ENCODE measurements at places on chromosomes 5 and 9. TPM values are rescaled to one million over a fixed set of nuclear protein-coding genes. Genes with fewer than 3 reads are reported as not detected.
A peak's percentile ranks its signal among the peaks of the same experiment; 100 is the strongest.

GRCh38 chr9:77829420-77829819, 181.3 kb upstream of the GNA14 start:
- DNase-seq: no peak

MRPL50 gene
- total RNA-seq: 18.2 TPM

GRCh38 chr5:53357439-53357838, 123.0 kb upstream of the FST start:
- no peak for DNase-seq

NDUFAF2 gene
- 36.1 TPM for total RNA-seq

DNA sequence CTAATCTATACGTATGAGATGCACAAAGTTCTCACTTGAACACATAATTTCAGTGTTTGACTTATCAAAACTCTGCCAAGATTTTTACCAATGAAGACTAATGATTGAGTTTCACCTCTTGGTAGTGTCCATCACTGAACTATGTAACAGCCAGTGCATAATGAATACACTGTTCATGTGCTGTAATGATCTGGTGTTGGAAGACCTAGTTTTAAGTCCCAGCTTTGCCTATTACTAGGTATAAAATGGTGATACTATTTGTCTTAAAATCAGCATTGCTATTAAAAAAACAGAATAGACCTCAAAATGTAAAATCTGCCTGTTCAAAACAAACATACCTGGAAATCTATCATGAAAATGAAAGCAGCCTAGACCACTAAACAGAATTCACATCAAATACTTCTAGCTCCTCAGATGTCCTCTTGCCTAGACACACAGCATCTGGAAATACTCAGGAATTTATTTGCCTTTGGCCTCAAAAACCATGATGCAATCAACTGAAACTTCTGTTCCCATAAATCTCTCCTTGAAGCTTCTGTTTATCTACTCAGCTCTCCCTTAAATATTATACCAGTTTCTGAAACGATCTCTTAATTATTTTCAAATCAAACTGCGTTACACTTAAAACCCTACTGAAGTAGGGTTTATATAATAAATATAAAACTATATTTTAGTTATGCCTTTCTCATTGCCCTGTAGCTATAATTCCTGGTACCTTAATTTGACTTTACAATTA, 38.1 kb downstream of the MRPS27 start:
- DNase-seq: no peak

HK3 gene
- total RNA-seq: 3.7 TPM

DNA sequence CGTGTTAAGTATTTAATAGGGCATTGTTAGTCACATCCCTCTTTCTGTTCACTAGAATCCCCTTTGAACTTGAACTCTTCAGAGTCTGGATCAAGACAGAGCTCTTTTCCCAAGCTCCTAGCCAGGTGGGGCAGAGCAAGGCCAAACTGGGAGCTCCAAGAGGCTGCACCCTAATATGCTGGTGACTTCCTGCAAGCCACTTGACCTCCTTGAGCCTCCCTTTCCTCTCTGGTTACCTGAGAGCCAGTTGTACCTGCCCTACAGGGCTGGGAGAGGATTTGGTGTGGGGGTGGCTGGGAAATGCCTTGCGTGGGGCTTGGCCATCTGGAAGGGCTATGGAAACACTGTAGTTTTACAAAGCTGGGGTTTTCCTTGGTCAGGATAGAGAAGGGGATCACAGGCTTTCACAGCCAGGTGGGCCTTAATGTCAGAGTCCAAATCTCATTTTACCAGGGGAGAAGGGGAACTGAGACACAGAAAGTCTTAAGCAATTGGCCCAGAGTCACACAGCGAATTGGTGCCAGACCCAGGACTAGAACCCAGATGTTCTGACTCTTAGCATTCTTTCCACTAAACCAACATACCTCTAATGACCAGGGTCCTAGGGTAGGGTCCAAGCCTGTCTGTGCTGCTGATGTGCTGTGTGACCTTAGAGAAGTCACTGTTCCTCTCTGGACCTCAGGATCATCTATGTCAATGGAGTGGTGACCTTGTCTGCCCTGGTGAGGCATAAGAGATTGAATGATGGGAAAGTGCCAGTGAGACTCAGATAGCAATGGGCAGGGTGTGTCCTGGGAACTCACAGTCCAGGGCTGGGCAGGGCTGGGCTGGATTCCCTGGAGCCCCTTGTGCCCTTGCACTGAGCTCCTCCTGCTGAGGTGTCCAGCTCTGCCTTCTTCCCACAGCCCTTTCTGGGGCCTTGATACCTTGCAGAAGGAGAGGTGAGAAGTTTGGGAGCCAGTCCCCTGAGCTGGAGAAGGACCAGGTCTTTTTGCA, 35.8 kb downstream of the GSN start:
- DNase-seq: peak; percentile 39

GRCh38 chr5:111556501-111556900, 44.2 kb upstream of the STARD4 start:
- no peak for DNase-seq

DNA sequence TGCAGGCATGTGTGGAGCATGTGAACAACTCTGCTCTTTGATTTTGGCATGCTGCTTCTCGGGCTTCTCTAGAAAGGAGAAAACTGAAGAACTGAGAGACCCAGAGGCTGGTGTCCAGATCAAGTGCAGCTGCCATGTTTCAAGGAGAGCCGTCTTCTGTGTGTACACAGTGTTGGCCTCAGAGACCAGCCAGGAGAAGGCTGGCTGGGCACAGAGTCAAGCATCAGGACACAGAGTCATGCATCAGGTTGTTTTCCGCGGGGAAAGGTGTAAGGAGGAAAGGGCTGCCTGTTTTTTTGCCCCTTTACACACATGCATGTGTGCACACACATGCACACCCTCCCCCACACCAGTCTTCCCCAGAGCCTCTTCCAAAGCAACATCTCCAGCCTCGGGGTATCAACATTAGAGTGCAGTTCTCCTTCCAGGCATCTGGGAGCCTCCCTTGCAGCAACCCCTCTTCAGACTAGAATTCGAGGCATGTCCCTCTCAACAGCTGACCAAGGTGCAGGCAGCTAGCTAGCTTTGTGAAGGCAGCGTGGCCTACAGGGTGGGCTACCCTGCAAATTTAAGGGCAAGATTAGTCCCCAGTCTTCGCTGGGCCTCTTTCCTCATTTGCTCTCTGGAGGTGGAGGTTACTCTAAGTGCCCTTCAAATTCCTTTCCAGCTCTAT, 180.9 kb downstream of the AOPEP start:
- DNase-seq: no peak

GRCh38 chr5:125053179-125053578, 306.7 kb upstream of the ZNF608 start:
- no peak for DNase-seq

TMC1 gene
- total RNA-seq: not detected

DNA sequence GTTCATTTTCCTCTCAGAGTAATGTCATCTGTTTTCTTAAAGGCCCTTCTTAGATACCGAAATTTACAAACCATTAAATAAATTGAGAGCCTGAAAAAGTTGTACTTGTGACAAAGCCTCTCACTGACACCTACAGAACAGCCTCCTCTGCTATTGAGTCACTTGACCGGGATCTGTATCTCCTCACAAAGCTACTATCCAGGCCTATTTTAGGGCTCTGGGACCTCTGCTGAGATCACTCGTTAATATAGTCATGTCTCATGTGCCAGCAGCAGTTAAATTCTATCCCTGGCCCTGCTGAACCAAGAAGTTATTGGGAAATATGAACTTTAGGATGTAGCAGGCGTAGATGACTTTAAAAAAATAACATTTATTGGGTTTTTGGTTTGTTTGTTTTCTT, 31.1 kb downstream of the FBXO38 start:
- no peak for DNase-seq

DNA sequence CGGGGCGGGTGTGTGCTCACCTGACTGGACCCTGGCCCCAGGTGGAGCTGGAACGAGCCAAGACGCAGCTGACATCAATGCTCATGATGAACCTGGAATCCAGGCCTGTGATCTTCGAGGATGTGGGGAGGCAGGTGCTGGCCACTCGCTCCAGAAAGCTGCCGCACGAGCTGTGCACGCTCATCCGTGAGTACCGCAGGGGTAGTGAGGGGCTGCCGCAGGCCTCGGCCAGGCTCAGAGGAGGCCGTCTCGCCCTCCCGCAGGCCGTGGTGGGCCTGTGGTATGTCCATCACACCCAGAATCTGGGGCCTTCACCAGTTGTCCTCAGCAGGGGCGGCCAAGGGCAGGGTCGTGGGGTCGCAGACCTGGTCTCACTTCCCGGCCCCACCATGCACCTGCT, 11.3 kb downstream of the PMPCA start:
- DNase-seq: no peak

DNA sequence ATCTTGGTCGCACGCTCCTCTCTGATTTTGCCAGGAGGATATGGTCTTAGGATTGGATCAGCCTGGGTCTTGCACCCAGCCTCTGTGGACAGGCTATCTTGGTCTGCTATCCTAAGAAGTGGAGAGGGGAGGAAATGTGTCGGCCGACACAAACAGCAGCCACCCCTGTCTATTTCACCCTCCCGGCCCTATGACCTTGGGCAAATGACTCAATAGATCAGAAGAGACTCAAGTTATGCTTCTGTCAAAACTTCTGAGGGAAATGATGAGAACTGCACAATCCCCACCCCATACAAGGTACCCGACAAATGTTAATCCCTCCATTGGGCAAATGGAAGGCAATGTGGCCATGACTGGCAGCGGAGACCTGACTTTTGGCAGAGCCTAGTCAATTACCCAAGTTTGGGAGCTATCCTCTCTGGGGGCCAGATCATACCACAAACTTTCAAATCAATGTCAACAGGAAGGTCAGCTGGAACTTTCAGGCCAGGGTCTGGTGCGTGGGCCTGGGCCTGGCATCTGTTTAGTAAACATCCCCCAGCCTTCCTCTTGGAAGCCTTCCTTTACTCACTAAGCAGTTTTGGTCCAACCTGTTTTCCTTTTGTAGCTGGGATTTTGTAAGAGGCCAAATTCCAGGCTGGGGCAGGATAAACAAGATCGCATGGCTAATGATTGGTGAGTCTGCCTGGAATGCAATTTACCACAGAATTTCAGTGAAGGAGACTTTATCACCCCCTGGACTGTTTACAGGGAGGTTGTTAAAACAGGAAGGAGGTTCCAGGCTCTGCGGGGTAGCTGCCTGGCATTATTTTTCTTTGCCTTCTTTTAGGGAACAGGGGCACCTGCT, 64.2 kb upstream of the CPEB4 start:
- DNase-seq: no peak

- DNase-seq: no peak
These were observed 1226.8 kb upstream of the NUDT12 start for GRCh38 chr5:104789366-104789765.

DNA sequence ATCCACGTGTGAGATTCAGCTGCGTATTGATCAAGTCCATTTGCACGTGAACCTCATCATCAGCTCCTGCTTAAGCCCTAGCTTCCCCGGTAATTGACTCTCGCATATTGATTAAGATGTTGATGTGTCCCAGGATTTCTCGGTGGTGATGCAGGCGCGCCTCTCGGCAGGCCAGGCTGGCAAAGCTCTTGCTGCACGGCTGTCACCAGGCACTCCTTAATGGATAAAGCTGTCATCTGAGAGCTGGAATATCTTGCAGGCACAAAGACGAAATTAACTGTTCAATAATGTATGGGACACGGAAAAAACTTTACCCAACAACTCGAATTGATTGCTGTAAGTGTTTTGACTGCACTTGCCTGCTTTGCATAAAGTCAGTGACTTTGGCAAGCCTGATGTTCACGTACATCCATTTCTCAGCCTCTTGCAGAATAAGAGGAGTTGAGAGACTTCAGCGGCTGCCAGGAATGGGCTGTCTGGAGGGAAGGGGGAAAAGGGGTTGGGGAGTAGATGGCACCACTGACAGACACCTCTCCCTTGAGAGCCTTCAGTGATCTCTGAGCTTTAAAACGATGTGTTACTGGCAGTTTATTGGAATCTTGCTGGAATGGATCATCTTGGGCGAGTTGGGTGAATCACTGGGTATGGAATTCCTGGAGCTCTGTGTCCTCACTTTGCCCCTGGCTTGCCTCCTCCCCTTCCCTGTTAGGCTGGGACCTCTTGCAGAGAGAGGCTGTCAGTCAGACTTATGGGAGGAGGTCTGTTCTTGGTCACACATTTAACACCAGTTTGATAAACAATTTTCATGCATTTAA, 650.3 kb downstream of the CCDC171 start:
- no peak for DNase-seq

- DNase-seq: no peak
These were observed 134.6 kb upstream of the PRSS3 start for GRCh38 chr9:33660772-33661171.
